Stimulated activated CD8-positive, alpha-beta memory T cell treated with anti-CD3 and anti-CD28 coated beads, Interleukin-15, amount 100 ng/mL, for 48 hours (primary cell): ENCODE measurements at places on chromosomes 4 and X.

GRCh38 chr4:128227991-128228571, 59.5 kb downstream of the PGRMC2 start:
- DNase-seq, result no peak

DNA sequence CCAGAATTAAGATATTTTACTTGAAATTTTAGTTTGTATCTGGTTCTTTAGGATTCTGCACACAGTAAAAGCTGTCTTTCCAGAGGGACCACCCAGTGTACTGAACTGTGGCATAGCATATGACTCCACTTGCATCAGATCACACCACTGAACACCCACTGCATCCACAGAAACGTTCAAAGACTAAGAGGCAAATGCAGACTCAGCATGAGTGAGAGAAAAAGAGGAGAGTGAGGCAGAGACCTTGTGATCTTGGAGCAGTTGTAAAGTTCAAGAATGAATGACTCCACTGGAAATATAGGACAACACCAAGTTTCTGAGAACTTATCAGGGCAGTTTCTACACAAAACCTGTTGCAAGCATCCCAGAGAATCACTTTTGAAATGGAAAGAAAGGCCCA, 20.8 kb downstream of the PRDM5 start:
- DNase-seq, result no peak

GRCh38 chrX:153517423-153517822, at the start of gene ATP2B3:
TSS of gene ATP2B3 (plus strand) at chrX:153517642. CDS start at chrX:153536248, 18,606 bp downstream.
- no peak for DNase-seq

DNA sequence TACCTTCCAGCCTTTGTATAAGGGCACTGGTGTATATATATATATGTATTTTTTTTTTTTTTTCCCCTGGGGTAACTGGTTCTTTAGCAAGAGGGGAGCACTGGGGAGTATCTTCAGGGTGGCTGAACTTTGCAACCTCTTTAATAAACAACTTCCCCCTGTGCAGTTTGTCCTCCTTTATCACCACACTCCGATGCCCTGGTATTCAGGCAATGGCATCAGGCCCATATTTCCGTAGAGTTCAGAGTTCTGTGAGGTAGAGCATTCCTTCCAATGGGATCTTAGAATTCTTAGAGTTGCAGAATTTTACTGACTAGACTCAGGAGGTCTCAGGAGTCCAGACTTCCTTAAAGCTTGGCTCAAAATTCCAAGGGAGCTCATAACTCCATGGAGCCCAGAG, 24.6 kb downstream of the NYX start:
- no peak for DNase-seq

GRCh38 chrX:56429581-56429980, 133.8 kb upstream of the UBQLN2 start:
- DNase-seq, result no peak

GRCh38 chrX:71652405-71652804, 14.9 kb upstream of the LOC101059915 start:
- DNase-seq, result no peak

GRCh38 chr4:6021831-6022606, 3.8 kb upstream of the C4orf50 start:
- DNase-seq, result no peak

DNA sequence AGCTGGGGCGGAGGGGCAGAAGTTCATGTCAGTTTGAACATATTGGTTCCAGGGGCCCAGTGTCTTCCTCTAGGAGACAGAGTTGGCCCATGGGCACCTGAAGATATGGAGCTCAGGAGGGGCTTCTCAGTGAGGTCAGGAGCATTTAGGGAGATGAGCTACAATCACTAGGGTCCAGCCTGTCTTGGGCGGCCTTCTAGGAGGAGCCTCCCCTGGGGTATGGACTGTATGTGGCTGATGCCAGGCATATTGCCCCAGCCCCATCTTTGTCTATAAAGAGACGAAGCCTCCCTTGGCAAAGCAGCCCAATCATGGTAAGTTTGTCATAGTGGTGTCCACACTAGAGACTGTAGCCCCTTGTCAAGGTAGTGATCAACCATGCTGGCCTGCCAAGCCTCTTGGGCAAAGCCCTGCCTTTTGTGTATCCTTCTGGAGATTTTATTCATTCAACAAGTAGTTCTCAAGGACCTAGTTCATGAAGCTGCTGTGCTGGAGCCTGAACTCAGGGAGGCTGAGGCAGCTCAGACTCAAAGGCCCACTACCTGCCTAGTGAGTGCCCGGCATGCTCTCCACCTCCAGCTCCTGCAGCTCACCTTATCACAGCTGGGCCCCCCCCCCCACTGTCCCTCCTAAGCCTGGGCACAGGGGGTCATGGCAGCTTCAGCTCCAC, 5.4 kb upstream of the CNGA2 start:
- no peak for DNase-seq

DNA sequence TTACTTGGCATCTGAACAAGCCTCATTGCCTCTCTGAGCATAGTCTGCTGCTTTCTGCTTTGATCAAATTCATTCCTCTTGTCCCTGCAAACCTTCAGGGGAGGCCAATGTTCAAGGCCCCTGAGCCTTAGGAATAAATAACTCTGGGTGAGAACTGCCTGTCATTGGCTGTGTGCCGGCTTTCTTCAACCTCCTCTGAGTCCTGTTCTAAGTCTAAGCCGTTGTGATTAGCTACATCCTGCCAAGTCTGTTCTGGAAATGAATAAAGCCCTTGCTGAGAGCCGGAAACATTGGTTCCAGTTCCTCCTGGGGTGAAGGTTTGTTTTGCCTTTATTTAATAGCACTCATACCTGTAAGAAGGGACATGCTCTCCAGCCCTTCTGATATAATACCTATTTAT, 13.8 kb downstream of the RNF4 start:
- no peak for DNase-seq

DNA sequence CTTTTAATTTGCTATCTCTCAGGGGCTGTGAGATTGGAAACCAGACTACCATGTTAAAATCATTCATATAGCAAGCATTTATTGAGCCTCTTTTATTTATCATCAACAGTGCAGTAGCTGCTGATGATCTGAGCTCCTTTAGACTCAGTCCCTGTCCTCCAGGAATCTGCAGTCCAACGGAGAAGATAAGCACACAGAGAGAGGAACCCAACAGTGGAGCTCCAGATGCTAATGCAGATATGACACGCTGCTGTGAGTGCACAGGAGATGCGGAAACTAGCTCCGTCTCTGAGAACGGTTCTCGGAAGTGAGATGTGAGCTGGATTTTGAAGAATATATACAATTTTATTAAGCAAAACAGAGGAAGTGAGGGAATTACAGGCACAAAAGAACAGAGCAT, 35.4 kb downstream of the DCHS2 start:
- DNase-seq, result no peak

DNA sequence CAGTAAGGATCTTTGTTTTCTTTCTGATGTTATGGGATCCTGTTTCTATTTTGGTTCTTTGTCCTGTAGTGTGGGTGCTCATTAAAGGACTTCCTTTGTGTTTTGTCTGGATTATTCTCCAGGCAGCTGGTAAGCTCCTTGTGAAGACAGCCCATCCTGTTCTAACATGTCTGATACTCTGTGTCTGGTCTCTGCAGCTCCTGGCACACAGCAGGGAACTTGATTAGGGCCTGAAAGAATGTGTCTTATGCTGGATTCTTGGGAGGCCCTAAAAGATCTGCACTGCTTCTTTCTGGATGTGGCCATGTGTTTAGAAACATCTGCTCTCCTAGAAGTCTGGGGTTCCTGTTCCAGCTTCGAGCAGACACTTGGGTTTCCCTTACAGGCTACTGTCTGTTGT, 38.1 kb upstream of the ATXN3L start:
- no peak for DNase-seq

DNA sequence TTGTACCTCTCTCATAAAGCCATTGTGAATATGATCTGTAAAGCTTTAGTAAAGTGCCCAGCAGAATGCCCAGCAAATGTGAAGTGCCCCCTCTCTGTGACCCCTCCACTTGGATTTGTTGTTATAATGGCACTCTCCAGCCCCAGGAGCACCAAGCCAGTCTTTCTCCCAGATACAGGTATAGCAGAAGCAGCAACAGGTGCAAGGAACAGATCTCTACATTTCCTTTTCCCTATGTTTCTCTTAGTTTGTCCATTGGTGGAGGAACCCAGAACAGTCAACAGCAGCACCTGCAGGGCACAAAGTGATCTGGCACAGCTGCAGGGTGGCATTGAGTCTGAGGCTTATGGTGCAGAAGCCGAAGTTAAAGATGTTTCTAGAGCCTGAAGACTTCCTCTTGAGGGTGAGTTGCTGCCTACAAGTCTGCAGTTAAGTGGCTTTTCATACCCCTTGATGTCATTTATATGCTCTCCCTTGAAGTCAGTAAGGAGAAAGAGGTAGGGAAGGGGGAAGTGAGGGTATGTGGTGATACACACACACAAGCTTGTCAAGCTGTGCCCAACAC, 16.1 kb upstream of the CXCL3 start:
- no peak for DNase-seq
